Effector CD4-positive, alpha-beta T cell (primary cell): ENCODE measurements at places on chromosomes 2 and 18.

GRCh38 chr18:9742524-9743131 is 34.5 kb downstream of the RAB31 start:
- no peak for DNase-seq

DNA sequence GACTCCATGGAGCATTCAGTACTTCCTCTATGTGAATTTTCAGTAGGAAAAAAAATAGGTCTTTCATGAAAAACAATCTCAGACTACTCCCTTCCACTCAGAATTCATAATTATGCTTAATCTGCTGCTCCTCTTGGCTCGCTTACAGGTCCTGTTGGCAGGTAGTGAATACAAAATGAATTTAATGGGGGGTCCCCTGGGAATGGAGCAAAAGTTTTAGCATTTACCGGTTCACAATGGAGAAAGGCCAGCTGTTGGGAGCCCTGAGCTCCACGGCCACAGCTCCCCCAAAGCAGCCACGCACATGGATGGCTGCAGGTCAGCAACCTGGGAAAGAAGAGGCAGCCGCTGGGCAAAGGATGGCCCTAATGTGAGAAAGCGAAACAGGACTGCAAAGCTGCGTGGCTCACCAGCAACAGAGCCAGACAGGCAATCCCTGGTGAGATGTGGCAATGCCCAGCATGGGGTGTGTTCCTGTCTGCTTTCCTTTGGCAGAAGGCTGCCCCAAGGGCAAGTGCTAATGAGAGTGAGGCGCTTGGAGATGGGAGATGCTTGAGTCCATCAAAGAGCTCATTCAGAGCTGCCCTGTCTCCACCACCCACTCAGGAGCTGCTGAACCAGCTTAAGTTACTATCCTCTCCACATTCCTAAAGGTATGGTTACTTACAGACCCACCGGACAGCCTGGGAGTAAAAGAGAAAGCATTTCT is 447.4 kb downstream of the EPHA4 start:
- no peak for DNase-seq

DNA sequence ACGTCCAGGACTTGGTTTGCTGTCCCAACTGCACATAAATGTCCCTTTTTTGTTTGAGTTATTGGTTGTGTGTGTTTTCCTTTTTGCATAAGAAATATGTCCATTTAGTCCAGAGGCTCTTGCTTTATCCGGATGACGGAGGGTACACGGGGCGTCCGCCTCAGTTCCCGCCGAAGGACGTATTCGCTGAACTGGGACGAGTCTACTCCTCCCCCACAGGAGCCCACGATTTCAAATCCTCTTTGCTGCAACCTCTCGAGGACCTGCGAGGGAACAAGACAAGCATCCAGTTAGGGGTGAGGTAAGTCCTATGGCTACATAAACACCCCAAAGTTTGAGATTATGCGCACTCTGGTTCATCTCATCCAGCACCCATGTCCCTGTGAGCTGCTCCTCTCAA is 92.7 kb downstream of the KCTD1 start:
- DNase-seq = no peak

DNA sequence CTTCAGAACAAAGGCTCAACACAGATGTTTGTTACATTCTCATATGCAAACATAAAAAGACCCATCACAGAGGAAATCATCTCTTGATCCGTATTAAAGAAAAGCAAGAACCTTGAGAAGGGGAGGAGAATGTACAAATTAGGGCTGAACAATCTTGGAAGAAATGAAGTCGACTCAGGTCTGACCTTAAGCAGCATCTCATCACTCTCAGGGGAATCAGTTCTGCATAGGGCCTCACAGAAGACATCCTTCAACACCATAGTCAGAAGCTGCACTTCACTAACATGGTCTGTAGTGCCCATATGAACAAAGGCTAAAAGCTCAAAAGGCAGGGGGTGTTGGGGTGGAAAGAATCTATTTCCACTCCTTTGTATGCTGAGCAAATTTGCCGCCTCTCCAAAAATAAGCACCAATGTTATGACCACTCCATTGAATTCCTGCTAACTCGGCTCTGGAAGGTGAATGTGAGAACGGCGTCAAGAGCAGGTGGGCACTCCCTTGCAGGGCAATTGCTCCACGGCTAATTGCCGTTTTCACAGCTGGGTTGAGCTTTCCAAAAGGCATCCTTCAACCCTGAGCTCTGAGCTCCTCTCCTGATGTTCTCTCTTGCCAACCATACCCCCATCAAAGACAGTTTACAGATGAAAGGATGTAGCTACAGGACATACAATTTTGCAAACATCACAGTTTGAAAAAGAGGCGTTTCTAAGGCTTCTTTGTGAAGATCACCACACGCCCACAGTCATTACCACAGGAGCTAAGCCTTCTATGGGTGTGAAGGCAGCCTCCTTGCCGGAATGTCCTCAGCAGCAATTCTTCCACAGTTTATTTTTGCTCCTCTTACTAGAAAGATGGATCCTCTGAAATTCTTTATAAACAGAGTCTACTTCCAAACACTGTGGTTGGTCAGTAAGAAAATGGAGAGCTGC is 10.0 kb downstream of the KLF7 start:
- no peak for DNase-seq

GRCh38 chr2:171154348-171154747 is 6.3 kb downstream of the TLK1 start:
- no peak for DNase-seq

- no peak for DNase-seq
Measured at GRCh38 chr2:160584972-160585494, 91.4 kb upstream of the RBMS1 start.

GRCh38 chr2:189337656-189338055 is 103.6 kb upstream of the WDR75 start:
- DNase-seq = no peak

- DNase-seq = no peak
Measured at GRCh38 chr2:85439025-85439472, 20.5 kb downstream of the SH2D6 start.

- no peak for DNase-seq
Measured at GRCh38 chr18:55897091-55897689, 309.2 kb upstream of the TCF4 start.

DNA sequence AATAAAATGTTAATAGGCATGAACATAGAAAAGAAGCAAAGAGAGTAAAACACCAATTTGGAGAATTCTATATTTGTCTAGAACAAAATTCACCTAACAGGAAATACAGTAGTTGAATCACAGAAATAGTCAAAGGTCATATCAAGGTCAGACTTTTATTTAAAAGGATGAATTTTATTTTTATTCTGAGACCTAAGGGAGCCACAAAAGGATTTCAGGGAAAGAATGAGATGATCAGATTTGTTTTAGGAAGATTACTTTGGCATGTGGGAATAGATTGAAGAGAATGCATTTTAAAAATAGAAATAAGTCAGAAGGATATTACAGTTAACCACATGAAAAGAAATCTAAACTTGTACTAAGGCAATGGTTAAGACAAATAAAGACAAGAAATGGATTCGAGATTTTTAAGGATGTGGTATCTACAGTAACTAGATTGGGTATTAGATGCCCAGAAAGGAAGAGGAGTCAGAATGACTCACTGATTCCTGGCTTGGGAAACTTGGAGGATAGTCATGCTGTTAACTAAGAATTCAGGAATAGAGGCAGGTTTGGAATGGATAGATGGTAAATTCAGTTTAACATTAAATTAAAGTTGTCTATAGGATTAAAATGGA is 56.0 kb downstream of the METTL4 start:
- no peak for DNase-seq

GRCh38 chr2:217118559-217119284 is 258.9 kb upstream of the TNP1 start:
- no peak for DNase-seq

GRCh38 chr2:240917684-240918257 is 11.6 kb downstream of the CROCC2 start:
- DNase-seq = no peak
